ENCODE measurements at places on chromosomes 5 and 9.

- no peak for DNase-seq
These were observed 144.4 kb upstream of the TAS2R1 start for GRCh38 chr5:9774472-9775079.

GRCh38 chr5:176776141-176776865 is 34.1 kb upstream of the UNC5A start:
- DNase-seq = no peak

- no peak for DNase-seq
These were observed 71.8 kb upstream of the TTC23L start for GRCh38 chr5:34767180-34767579.

- no peak for DNase-seq
These were observed 1.6 kb upstream of the ARAP3 start for GRCh38 chr5:141683596-141684141.

- DNase-seq = no peak
These were observed 206.1 kb downstream of the PRELID2 start for GRCh38 chr5:145629047-145629446.

DNA sequence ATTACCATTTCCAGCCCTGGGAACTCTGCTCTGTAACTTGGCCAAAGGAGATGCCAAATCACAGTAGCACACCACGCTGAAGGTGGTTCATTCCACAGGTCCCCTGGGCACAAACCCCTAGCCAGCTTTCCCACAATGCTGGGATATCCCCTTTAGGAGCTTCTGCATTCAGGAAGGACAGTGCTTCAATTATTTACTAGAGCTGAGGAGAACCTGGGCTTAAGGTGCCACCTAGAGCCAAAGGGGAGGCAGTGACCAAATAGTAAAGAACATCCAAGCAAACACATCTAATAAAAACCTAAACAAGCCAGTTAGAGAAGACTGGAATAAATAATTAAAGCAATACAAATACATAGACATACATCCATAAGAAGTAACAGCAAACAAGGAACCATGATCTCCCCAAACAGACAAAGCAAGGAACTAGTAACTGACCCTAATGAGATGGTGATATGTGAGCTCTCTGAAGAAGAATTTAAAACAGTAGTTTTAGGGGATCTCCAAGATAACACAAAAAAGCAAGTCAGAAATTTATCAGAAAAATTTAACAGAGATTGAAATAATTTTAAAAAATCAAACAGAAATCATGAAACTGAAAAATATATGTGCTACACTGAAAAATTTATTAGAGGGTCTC is 14.6 kb downstream of the KIF4B start:
- peak; percentile 10 for DNase-seq

DNA sequence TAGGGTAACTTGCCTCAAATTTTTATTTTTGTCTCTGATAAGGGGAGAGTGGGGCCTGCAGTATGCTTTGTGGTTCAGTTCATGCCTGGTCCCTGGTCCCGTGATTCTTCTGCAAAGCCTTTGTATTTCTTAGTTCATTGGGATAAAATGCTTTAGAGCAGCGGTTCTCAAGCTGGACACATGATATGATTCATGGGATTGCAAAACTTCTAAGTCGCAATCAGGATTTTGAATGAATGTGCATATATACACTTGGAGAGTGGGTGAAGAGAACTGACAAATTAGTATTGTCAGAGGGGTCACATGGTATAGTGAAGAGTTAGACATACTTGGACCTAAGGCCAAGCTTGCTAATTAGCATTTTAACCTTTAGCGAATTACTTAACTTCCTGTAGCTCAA is 265.4 kb upstream of the KLF9 start:
- DNase-seq = no peak

DNA sequence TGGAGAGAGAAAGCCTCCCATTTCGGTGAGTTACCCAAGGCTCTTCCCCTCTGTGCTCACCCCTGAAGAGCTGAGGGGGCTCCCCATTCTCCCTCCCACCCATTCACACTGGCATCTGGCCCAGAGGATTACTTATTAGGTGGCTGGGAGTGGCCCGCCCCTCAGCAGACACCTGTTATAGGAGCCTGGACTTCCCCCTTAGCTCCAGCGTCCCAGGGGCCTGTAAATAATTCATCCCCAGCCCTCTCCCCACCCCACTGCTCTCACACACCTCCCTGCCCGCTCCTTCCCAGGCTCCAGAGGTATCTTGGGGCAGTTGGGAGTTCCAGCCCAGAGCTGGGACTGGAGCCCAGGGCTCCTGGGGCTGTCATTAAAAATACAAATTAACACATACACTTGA is 11.6 kb upstream of the SLC6A7 start:
- DNase-seq = no peak

DNA sequence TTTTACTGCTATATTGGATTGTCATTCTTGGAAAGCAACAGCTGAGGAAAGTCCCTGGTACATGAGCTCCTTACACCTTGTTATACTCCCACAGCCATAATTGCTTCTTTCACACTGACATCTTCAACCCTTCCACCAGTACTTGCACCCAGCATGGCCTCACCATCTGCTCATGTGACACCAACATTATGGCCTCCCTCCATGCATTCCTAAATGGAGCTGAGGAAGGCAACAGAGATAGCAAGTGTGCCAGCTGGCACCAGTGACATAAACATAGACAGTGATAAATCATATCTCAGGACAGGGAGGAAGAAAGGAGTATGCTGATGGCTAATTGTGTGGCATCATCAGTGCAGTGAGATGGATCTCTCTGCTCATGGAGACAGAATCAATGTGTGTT is 119.5 kb downstream of the BAAT start:
- DNase-seq = no peak

GRCh38 chr5:175860531-175861045 is 10.8 kb upstream of the CPLX2 start:
- no peak for DNase-seq

DNA sequence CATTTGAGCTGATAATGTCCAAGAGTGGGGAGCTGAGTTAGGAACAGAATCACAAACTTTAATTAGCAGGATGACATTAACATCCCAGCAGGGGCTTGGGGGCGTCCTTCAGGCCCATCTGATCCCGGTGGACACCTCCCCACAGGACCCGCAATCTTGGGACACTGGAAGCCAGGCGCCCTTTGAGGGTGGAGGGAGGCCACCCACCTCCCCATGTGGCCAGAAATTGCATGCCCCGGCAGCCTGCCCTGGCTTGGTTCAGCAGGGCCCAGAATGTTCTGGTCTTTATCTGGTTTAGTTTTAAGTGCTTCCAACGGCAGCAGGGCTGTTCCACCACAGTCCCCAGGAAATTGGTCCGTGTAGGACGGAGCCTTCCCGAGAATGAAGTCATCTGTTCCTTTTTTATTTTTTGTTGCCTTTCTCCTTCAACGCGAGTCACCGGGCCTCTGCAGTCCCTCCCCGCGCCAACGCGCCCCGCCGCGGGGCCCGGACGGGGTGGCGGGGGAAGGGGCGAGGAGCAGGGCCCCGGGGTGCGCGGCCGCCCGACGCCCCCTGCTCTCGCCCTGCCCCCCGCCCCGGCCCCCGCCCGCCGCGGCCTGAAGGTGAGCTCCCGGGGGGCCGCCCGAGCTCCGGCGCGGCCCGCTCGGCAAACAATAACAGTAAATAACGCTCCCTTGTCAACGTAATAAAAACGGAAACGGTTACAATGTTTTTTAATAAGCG is 207.9 kb downstream of the C9orf50 start:
- DNase-seq = peak; percentile 59

DNA sequence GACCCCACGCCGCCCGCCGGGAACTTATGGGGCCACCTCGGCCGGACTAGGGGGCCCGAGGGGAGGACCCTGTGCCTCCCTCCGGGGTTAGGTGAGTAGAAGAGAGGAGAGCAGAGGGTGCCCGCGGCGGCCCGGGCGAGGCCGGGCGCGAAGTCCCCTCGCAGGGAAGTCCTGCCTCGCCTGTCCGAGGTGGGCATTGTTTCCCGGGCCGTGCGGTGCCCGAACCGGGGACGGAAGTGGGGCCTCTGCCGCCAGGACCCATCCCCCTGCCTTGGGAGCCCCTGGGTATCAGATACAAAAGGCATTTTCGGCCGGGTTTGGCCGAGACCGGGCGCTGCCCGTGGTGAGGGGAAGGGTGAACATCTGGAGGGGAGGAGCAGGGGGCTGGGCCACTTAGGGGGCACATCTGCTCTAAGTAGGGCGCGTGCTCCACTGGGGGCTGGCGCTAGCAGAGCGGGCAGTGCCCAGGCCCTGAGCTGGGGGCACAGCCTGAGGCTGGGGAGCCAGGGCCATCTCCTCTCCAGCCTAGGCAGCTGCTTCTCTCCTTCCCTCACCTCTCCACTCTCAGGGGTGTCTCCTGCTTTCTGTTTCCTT is 48.2 kb downstream of the DAB2IP start:
- DNase-seq = no peak

DNA sequence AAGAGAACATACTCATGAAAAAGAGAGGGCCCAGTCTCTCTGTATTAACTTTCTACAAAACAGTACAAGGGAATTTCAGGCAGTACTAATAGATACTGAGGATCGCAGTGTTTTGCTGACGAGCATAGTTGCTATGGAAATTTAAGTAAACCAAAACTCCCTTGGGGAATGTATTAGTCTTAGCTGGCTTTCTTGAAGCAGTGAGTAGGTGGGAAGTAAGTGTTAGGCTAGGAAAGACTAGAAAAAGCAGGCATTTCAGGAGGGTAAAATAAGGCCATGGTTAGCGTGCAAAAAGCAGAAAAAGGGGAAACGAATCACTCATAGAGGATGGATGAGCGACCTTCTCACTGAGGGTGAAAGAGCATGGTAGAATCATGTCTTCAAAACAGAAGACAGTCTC is 84.3 kb upstream of the ACTBL2 start:
- no peak for DNase-seq

- no peak for DNase-seq
These were observed 17.3 kb downstream of the EQTN start for GRCh38 chr9:27279611-27280010.

- DNase-seq = no peak
These were observed 100.0 kb upstream of the NREP start for GRCh38 chr5:111856876-111857466.

- peak; percentile 36 for DNase-seq
These were observed 89.8 kb upstream of the COL5A1 start for GRCh38 chr9:134551644-134552348.

DNA sequence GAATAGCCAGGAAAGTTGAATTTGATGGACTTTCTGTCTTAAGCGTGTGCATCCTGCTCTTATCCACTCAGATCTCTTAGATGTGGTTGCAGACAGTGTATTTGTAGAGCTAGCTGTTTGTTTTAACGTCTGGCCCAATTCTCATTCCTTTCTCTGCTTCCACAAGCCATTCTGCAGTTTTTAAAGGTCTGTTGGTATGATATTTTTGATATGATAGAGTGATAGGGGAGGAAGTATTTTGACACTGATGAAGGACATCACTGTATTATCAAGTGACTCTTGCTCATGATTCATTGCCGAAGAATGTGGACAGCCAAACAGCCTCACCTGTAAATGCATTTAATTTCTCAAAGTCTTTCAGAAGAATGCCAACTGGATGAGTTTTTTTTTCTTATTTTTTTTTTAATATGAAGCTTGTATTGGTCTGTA is 4.5 kb downstream of the TJP2 start:
- peak; percentile 42 for DNase-seq

GRCh38 chr5:109612278-109612905 is 77.3 kb upstream of the MAN2A1 start:
- DNase-seq = no peak

DNA sequence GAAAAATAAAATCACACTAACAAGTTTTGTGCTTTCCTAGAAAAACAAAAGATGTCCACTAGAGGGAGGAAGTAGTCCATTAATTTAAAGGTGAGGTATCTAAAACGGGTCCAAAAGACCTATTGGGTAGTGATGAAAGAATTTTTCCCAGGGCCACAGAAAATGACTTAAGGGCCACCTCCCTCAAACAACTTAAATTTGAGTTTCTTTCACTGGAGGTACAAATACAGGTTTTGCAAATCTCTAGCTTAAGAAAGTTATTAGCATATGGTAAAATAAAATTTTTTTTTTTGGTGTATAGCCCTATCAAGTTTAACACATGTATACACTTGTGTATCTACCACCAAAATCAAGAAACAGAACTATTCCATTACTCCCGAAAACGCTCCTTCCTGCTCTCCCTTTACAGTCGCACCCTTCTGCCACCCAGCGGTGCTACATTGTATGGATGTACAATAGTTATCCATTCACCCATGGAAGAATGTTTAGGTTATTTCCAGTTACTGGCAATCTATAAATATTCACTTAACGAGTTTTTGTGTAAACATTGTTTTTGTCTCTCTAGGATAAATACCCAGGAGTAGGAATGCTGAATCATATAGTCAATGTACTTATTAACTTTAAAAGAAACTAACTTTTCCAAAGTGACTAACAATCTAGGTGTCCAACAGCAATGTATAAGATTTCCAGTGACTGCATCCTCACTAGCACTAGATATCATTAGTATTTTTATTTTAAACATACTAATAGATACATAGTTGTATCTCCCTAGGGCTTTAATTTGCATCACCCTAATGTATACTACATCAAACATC is 21.9 kb downstream of the DEPDC1B start:
- DNase-seq = peak; percentile 64

DNA sequence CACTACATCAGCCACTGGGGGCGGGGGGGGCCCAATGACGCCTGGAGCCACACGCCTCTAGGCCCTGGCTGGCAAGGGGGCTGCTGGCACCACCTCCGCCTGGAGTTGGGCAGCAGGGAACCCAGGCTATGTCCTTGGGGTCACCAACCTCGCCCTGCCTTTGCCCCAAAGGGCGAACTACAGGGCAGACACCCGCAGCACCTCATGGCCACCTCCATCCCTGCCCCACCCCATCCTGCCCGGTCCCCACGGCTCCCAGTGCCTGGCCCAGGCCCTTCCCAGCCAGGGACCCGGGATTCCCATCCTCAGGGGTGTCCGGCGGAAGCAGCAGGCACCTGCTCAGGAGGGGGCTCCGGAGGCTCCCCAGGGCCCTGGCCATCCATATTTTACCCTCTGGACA is 37.0 kb downstream of the NACC2 start:
- no peak for DNase-seq

DNA sequence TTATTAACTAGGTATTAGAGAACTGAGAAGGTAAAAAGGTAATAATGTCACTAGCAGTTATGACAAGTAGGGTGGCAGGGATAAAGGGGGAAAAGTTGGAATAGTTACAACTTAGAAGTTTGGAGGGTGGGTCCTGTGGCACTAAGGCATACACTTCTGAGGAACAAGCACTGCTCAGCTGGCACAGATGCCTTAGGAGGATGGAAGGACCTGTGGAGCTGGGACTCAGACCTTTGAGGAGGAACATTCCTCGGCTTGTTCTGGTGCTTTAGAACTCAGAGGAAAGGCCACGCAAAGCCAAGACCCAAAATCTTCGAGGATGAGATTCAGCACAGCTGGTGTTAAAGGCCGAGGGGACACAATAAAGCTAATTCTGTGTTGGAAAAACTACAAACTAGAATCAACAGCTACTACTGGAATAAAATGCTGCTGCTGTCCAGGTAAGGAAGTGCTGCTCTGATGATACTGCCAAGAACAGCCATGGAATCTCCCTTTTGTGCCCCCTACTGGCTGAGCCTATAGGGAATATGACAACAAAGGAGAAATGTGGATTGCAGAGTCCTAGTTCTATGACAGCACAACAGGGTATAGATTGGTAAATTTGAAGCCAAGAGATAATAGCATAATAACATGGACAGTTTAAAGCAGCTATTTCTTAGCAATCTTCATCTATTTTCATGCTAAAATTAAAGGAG is 126.7 kb downstream of the SLC25A46 start:
- no peak for DNase-seq

GRCh38 chr5:69103521-69103920 is 9.7 kb downstream of the SLC30A5 start:
- no peak for DNase-seq
